ENCODE measurements at places on chromosomes 2 and 18.

DNA sequence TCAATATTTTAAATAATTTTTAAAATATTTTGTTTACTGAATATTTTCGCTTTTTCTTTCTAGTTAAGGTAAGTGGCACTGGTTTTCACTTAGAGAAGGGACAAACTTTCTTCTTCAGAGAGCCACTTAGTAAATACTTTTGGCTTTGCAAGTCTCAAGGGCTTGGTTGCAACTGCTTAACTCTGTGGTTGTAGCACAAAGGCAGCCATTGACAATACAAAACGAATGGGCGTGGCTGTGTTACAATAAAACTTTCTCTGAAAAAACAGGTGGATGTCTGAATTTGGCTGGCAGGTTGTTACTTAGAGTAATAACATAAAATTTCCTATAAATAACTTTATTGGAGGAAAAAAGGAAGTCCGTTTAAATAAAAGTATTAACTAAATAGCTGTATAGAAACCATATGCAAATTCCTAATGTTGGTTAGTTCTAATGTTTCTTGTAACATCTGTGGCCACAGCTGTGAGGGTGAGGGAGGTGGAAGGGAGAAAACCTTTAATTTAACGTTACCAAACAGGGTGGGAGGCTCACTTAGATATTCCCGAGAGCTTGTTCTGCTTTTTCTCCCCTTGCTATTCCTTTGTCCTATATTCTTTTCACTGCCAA is 62.4 kb upstream of the TNP1 start:
- no peak for DNase-seq

- no peak for DNase-seq
These were observed 356.3 kb upstream of the CDH20 start for GRCh38 chr18:60976976-60977375.

DNA sequence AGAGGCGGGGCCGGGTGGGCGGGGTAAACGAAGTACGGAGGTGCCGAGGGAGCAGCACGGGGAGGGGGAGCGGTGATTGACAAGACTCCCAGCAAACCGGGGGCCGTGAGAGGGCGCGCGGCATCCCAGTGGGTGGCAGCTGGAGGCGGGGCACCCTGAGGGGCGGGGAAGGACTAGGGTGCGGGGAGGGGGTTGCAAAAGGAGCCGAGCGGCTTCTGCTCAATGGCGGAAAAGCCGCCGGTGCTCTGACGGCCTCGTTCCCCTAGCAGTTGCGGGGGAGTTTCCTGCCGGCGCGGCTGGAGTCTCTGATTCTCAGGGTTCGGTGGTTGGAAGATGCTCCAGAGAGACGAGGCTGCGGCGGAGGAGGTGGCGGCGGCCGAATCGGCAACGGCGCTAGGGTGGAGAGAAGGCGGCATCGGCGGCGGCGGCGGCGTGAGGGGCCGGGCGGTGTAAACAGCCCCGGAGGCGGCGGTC is at the start of gene PPM1B:
TSS of gene PPM1B (plus strand) at position 195 of the 474 bp plus-strand sequence. CDS start 32,325 bp downstream, outside the sequence.
- peak; percentile 72 for DNase-seq

- DNase-seq = no peak
These were observed 28.5 kb downstream of the SEMA4F start for GRCh38 chr2:74682501-74682900.

GRCh38 chr2:232322560-232323327 is 55.8 kb upstream of the ALPP start:
- no peak for DNase-seq

DNA sequence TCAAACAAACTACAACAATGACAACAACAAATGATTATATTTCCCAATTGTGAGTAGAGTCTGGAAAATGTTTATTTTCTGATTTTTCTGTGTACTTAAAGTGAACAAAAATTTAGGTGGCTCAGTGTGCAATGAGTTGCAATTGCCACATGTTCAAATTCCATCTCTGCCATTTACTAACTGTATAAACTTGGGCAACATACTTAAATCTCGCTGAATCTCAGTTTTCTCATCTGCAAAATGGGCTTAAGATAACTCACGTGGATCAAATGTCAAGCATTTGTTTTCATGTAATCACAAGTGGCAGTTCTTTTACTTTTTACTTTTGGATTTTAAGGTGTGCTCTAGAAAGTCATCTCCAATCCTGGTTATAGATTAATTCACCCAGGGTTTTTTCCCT is 416.8 kb upstream of the HNRNPA3 start:
- DNase-seq = no peak

DNA sequence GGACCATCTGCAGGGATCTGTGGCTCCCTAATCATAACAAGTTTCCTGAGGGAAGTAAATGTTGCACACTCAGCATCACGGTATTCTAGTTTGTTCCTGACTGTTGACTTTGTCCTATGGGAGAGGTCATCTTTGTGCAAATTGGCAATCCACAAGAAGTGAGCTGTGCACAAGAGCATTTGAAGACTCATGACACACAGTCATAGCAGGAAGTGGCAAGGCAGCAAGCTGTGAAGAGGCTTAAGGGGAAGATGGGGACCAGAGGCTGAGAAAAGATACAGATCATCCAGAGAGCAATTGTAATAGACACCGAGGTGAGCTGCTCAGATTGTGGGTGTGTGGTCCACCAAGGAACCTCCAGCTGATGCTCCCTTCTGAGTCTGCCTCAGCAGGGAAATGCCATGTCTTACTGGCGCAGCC is 2.7 kb downstream of the TNP1 start:
- DNase-seq = no peak

GRCh38 chr2:100350661-100351185 is 28.4 kb upstream of the LONRF2 start:
- no peak for DNase-seq

- DNase-seq = no peak
These were observed 100.7 kb downstream of the RAPGEF4 start for GRCh38 chr2:172836347-172836821.

DNA sequence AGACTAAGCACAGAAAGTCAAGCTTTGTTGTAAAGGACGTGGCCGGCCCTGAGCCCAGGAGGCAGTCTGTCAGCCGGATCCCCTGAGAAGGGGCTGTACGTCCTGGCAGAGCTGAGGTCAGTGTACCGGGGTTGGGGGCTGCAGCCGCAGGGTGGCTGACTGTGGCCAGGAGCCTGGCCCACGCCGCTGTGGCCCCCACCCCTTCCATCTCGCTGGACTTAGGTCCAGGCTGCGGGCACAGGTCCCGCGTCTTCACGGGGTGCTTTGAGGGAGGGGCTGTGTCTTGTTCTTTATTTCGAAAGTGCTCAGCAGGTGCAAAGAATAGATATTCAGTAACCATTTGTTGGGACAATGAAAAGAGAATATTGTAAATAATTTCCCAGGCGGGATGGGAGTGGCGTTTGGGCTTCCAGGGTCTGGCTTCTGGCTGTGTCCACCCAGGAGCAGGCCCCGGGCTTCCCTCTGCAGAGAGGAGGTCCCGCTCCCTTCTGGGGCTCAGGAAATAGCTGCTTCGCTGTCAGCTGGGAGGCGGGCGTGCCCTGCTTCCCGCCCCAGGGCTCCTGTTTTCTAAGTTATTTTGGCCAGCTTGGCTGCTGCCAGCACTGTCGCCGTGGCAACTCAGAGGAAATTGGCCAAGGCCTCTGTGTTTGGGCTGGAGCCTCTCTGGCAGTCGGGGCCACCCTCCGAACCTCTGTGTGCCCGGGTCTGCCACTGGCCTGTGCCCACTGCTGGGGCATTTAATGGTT is 7.4 kb downstream of the NFATC1 start:
- no peak for DNase-seq

- no peak for DNase-seq
These were observed 674.3 kb downstream of the STK39 start for GRCh38 chr2:167572883-167573619.

DNA sequence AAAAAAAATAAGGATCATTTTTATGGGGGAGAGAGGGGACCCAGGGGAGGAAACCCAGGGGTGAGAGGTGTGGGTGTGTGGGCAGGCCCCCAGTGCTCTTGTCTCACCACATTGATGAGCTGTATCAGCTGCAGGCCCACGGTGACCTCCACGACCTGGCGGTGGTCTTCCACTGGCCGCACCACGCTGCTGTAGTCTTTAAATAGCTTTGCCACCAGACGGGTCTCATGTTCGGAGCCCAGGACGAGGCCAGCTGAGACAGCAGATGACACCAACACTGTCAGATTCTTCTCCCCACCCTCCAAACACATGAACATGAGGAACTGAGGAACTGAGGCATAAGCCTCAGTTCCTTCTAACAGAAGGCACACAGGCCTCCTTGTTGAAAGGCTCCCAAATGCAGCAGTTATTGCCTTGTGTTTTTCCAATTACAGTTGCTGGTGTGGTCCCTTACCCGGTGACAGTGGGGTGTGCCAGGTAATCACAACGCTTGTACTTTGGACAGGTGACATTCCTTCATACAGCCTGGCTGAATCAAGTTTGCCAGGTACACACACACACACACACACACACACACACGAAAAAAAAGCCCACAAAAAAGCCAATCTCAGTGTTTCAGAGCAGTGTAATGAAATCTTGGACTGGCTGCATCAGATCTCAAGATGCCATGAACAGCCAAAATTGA is 4.7 kb downstream of the CHRNA1 start:
- no peak for DNase-seq

- no peak for DNase-seq
These were observed 29.4 kb downstream of the HADHB start for GRCh38 chr2:26274058-26274613.

DNA sequence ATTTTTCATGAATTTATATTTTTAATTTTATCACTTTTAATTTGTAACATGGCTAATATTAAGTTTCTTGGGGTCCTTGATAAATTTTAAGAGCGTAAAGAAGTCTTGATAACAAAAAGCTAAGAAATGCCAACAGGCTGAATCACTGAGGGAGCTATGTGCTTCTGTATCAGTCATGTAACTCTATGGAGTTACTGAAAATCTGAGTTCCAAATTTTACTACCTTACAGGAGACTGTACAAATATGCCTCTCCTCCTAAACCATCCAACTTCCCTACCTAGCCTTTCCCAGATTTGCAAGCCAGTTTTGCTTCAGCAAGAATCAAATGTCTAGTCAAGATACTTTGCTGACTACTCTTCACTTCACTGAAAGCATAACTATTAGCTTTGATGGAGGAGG is 35.7 kb downstream of the FEZ2 start:
- DNase-seq = no peak

- no peak for DNase-seq
These were observed 448.0 kb upstream of the SPRED2 start for GRCh38 chr2:65880436-65880835.

DNA sequence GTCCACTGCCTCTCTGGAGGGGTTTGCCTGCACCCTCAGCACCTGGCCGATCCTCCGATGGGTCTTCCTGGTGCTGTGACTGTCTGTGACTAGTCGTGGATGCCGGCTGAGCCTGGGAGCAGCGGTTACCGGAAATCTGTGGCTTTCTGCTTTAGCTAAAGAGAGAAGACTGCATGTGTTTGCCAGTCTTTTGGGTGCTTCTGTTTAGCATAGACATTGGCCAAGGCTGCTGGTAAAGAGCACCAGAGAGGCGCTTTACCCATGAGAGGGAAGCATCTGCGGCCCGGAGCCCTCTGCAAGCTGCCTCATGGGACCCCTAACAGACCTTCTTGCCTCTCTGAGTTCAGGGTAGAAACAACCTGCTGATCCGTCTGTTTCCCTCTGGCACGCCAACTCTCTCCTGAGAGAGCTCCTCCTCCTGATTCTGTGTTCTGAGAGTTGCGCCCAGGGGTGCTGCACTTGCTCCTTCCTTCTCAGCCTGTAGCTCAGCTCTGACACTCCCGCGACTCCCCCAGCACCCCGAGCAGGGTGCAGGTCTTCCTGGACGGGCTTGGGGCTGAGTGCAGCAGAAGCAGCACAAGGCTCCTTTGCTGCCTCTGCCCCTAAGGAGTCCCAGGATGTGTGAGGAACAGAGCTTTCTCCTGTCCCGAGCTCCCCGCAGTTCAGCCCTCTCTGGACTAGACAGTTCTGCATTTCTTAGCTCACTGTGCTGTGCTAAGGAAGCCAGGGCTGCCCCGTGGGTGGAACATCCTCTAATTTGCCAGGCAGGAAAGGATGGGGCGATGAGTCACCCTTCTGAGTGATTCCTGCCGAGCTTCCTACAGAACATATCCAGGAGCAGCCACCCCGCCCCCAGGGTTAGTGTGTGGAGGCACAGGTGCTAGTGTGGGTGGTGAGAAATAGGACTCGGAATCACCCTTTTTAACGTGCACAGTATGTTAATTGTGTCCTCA is 203.2 kb downstream of the SH3RF3 start:
- DNase-seq = no peak

DNA sequence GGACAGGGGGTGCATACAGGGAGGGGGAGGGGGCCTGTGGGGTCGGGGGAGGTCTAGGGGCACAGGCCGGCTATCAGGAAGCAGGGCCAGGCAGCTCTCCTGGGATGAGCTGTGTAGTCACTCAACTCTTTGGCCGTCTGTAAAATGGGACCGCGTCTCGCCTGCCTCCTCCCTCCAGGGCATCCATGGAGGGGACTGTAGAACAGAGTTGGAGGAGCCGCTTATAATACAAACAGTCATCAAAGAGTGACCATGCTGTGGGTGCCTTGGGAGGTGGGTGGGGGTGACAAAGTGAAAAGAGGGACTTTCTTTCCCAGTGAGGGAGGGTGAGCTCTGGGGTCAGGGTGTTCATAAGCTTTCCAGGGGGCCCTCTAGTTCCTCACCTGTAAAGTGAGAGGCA is 169.6 kb upstream of the HAAO start:
- no peak for DNase-seq

DNA sequence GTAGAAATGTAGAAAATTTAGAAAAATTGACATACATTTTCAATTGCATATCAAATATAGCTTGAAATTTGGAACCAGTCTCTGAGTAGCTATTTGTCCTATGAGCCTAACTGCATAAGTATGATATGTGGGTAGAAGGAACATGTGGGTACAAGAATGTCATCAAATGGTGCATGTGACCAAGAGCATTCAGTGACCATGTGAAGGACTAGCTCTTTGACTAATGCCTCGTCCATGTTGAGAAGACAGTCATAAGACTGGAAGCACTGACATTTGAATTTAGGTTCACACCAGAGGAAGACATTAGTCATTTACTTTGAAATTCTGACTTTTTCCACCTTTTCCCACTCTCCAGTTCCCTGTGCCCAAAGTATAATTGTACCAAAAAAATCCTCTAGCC is 12.6 kb downstream of the MRPL44 start:
- DNase-seq = no peak

- no peak for DNase-seq
These were observed 50.5 kb downstream of the DDX1 start for GRCh38 chr2:15642011-15642814.

- DNase-seq = no peak
These were observed 59.0 kb upstream of the LDLRAD4 start for GRCh38 chr18:13159579-13159978.

- DNase-seq = no peak
These were observed 18.3 kb downstream of the ROCK2 start for GRCh38 chr2:11325961-11326676.

GRCh38 chr2:14633461-14634181 is 1.1 kb downstream of the LRATD1 start:
- peak; percentile 16 for DNase-seq

DNA sequence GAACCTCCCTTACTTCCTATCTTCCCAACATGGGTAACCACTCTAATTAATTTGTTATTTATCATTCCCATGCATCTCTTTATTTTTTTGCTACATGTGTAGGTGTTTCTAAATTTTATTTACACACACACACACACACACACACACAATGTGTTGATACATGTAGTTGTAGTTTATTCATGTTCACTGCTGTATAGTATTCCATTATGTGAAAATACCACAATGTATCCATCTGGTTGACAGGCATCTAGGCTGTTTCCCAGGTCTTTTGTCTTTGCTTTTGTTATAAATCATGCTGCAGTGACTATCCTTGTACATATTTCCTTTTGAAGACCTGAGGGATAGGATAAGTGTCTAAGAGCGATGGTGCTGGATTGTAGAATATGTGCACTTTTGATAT is 59.7 kb downstream of the ACAA2 start:
- DNase-seq = no peak

All from cortex of kidney (tissue), 1 donor.